Inflammatory macrophage treated with lipopolysaccharide for 4 hours (primary cell): ENCODE measurements at places on chromosomes 7 and 10.

DNA sequence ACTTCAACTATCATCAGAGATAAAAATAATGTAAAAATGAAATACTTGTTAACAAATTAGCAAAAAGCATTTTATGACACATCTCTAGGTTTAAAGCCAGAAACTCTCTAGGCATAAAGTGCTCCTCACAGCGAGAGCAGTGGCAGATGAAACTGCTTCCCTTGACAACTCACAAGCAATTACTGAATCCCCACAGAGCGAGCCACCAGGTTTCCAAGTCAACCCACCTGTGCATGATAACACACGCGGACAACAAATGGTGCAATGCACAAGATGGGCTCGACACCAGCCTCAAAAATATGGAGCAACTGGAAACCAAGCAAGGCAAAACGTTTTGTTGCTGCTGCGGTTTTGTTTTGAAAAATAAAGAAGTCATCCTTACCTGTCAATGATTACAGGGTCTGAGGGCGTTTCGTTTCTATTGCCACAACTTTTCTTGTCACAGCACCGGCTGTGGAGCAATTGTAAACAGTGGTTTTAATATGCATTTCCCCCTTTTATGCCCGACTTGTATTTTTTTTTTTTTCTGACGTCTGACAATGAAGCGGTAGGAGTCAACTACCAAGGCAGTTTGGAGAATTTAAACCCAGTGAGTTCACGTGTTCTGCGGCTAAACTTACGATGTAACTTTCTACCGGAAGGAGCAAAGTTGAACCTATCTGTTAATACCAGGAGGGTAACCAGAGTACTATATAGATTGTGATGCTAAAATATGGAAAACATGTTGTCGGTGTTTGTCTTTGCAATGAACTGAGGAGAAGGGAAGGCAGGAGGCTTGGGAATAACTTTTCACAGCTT, 7.0 kb downstream of the EBF3 start:
- DNase-seq = no peak

GRCh38 chr7:18520450-18521235, 25.1 kb downstream of the HDAC9 start:
- DNase-seq = no peak

- DNase-seq = no peak
Observed at GRCh38 chr7:13641714-13642113, 347.8 kb downstream of the ETV1 start.

DNA sequence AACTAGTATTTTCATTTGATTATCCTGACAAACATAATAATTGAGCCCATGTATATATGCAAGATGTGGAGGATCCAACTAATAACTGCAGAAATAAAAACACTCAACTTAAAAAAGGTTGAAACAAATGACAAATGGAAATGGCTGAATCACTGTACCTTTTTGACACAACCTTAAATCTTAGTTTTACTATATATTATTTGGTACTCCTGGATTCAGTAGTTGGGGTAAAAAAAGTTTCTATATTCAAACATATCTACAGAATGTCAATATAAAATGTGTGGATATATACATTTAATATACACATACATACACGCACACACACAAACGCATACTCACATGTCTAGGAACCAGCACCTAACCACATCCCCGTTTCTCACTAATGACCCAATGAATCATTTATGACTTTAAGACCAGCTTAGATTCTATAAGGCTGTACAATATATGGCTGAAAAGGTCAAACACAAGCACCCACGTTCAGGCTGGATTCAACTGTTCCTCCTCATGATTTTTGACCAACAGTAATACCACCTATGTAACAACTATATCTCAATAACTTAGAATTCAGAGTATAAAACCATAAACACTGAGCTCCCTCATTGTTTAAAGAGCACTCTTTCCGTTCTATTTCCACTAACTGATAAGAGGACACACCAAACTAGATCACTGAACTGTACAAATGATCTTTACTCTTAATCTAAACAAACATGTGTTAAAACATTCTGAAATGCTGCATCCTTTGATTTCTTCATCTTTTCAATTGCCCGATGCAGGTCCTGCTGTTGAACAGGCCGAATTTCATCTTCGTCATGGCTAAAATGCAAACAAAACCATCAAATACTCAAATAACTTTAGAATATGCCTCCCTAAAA, 63.8 kb downstream of the ATAD1 start:
- no peak for DNase-seq

- no peak for DNase-seq
Observed at GRCh38 chr7:56028942-56029630, 22.2 kb downstream of the PSPH start.

DNA sequence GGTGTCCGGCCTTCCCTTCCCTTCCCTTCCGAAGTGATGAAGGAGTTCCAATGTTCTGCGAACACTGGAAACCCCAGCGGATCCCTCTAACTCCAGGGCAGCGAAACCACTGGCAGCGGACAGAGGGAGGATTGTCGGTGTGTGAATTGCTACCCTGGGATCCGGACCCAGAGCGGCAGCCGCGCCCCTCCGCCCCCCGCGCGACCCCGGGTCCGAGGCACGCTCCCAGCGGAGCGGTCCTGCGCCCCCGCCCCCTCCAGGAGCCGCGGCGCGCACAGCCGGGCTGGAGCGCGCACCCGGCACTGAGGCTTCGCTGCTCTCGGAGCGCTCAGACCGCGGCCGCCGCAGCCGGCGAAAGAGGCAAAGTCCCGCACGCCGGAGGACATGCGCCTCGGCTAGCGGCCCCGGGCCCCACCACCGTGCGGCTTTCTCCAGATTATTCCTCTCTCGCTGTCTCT, at the start of gene PTPRZ1:
Gene PTPRZ1, plus strand, starts transcription at position 331 of the 458 bp plus-strand sequence. CDS start 339 bp downstream, outside the sequence.
- no peak for DNase-seq

- peak; percentile 33 for DNase-seq
Observed at GRCh38 chr7:155815332-155816191, 3.3 kb upstream of the SHH start.

- DNase-seq = no peak
Observed at GRCh38 chr7:32256376-32256775, 186.2 kb upstream of the PDE1C start.

- no peak for DNase-seq
Observed at GRCh38 chr10:126754966-126755365, 84.5 kb upstream of the C10orf90 start.

- no peak for DNase-seq
Observed at GRCh38 chr10:67225226-67225625, 299.4 kb downstream of the LRRTM3 start.

DNA sequence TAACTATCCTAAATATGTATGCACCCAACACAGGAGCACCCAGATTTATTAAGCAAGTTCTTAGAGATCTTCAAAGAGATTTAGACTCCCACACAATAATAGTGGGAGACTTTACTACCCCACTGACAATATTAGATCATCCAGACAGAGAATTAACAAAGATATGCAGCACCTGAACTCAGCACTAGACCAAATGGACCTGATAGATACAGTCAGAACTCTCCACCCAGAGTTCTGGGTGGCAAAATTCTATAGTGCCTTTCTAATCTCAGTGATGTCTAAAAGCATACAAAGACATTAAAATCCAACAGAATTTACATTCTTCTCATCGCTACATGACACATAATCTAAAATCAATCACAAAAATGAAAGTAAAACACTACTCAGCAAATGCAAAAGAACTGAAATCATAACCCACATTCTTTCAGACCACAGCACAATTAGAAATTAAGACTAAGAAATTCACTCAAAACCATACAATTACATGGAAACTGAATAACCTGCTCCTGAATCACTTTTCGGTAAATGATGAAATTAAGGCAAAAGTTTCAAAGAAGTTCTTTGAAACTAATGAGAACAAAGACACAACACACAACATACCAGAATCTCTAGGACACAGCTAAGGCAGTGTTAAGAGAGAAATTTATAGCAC, 183.2 kb downstream of the AGMO start:
- no peak for DNase-seq

DNA sequence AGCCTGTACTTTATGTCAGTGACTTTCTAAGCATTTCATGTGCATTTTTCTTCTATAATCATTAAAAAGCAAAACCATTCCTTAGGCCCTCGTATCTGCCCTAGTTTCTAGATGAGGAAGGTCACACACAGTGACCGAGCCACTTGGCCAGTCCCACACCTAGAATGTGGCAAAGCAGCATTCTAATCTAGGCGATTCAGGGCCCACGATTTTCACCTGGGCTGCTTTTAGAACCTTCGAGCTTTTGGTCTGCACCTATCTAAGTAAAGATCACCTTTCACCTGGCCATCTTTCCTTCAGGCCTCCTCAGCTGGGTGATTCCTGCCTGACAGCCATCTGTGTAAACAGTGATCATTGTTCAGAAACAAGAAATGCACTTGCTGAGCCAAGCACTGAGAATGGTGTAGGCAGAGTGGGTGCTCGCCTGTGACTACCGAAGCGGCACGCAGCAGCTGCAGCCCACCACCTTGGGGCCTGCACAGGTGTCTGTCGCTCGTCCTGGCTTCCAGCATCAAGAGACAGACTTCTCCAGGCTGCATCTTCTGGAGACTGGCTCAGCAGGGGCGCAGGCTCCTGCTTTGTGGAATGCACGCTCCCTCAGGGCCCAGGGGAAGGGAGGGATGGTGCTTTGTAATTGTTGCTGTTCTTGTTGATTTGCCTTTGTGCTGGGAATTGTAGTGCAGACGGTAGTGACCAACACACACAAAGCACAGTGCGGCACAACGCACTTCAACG, 149.0 kb upstream of the INSYN2A start:
- no peak for DNase-seq

GRCh38 chr7:156986378-156986777, 24.1 kb downstream of the MNX1 start:
- no peak for DNase-seq

- peak; percentile 23 for DNase-seq
Observed at GRCh38 chr7:77858278-77858677, 59.7 kb downstream of the PHTF2 start.

DNA sequence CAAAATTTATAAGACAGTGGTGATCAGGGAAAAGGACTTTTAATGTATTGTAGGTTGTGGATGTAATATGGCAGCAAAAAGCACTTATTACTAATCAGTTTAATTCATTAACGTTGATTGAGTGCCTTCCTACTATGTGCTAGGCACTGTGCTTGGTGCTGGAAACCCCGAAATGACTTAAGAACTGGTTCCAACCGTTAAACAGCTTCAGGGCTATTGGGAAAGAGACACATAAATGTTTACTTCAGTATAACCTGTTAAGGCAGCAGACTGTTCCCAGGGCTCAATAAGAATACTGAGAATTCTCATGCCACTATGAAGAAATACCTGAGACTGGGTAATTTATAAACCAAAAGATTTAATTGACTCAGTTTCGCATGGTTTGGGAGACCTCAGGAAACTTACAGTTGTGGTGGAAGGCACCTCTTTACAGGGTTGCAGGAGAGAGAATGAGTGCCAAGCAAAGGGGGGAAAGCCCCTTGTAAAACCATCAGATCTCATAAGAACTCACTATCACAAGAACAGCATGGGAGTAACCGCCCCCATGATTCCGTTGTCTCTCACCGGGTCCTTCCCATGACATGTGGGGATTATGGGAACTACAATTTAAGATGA, 1.1 kb upstream of the SLC25A13 start:
- no peak for DNase-seq

DNA sequence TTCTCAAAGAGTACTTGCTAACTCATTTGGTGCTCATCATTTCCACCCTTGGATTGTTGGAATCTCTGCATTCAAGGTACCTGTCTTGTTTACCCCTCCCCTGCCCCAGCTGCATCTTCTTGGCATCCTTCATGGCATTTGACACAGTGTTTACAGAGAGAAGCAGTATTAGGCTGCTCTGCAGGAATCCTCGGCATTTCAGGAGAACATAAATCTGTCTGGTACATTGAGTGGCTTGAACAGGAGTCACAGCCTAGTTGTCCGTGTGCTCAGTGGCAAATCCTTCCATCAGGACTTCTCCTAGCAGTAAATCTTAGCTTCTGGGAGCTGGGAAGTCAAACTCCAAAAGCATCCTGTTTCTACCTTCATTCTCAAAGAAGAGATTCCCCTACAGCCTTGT, 136.8 kb upstream of the YAE1 start:
- DNase-seq = no peak

DNA sequence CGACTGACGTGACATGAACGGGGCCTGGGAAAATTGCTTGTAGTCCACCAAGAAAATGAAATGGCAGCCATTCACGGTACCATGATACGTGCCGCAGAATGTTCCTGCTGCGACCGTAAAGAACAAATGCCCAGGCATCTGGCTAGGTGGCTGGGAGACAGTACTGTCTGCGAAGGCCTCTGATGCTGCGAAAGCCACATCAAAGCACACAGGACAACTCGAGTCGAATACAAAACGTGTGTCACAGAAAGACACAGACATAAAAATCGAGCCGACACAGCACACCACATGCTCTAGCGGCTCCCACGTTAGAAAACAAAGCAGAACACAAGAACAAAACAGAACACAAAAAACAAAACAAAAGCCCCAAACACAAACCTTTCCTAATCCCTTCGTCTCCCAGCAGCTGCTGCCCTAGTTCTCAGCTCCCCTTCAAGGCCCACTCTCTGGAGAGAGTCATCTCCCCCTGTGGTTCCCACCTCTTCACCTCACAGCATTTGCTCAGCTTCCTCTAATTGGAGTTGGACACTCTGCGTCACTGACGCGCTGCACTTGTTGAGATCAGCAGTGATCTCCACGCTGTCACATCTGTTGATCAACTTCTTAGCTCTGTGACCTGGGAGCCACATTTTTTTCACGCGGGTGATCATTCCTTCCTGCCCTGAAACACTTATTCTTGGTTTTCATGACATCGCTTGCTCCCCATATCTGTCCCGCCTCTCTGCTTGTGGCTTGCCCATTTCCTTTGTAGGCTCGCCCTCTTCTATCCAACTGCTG, 112.2 kb downstream of the CLEC2L start:
- DNase-seq = peak; percentile 57

- peak; percentile 73 for DNase-seq
Observed at GRCh38 chr7:87599336-87599735, 1.3 kb downstream of the ABCB1 start.

- no peak for DNase-seq
Observed at GRCh38 chr10:69576334-69577011, 3.3 kb upstream of the NEUROG3 start.

DNA sequence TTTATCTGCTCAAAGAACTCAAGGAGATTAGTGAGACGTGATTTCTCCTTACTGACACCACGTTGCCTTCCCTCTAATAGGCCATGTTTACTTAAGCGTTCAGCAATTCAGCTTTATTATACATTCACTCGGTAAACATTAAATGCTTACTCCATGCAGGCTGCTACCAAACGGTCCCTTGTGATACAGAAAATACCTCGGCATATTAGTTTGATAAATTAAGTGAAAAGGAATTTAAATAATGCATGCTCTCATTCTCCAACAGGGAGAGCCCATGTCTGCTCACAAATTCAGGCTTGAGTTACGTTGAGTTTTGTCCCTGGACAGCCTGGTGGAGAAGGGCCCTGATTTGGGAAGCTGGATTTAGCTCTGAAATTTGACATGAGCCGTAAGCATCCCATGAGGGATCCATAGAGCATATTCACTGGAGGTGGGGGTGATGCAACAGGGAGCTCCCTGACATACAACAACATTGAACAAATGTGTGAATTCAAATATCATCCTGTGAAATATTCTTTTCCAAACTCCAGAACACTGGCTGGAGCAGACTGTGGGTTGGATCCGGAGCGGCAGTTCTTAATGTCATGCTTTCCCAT, 86.3 kb downstream of the TBXAS1 start:
- no peak for DNase-seq
